Adrenal gland (tissue), 19 donors: ENCODE measurements at places on chromosomes 7 and 10.

DNA sequence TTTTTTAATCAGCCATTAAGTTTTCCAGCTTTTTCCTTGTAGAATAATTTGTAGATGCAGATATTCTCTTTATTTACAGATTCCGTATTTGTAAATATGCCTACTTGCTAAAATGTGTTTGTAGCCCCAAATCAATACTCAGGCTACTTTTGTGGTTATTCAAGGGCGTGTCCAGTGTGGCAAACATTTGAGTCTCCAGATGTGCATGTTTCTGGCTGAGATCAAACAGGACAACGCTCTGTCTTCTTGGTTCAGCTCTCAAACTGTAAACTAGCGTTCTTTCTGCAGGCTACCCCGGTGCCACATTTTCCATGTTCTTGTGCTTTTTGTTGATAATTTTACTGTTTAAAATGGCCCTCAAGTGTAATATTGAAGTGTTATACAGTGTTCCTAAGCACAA, 16.2 kb upstream of the OR2A5 start:
- DNase-seq, result no peak

GRCh38 chr10:50928190-50928552, 42.7 kb upstream of the A1CF start:
- DNase-seq, result no peak

GRCh38 chr10:20768843-20769242, 128.3 kb downstream of the NEBL start:
- no peak for DNase-seq

- no peak for DNase-seq
Measured at GRCh38 chr7:55423891-55424290, 58.8 kb downstream of the LANCL2 start.

- DNase-seq, result no peak
Measured at GRCh38 chr7:106116161-106116704, 4.1 kb upstream of the SYPL1 start.
